ENCODE measurements at places on chromosomes 6 and 20. TPM values are rescaled to one million over a fixed set of nuclear protein-coding genes. Genes with fewer than 3 reads are reported as not detected.

GRCh38 chr6:129890164-129890563 is 29.0 kb upstream of the TMEM244 start:
- no peak for DNase-seq

DNA sequence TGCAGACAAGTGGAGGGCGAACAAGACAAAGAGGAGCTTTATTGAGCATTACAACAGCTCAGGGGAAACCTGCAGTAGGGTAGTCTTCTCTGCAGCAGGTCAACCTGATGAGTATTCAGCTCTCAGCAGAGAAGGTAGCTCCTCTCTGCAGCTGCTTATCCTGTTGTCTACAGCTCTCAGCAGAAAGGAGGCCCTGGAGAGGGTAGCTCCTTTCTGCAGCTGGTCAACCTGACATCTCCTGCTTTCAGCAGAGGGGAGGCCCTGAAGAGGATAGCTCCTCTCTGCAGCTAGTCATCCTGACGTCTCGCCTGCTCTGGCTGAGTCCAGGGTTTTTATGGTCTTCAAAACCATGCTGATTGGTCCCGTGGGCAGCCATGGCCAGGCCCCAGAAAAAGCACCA is 113.6 kb downstream of the CD24 start:
- no peak for DNase-seq

Gene MAS1
- under 0.01 TPM for polyA plus RNA-seq

Gene THBS2
- 1.2 TPM for polyA plus RNA-seq

GRCh38 chr6:108874470-108875160 is 26.4 kb downstream of the ARMC2 start:
- DNase-seq: no peak

Gene CLVS2
- polyA plus RNA-seq: not detected

Gene NOTCH4
- 20.3 TPM for polyA plus RNA-seq

GRCh38 chr6:84408028-84408427 is 180.6 kb upstream of the CEP162 start:
- no peak for DNase-seq

Gene BTN1A1
- polyA plus RNA-seq: 0.58 TPM

DNA sequence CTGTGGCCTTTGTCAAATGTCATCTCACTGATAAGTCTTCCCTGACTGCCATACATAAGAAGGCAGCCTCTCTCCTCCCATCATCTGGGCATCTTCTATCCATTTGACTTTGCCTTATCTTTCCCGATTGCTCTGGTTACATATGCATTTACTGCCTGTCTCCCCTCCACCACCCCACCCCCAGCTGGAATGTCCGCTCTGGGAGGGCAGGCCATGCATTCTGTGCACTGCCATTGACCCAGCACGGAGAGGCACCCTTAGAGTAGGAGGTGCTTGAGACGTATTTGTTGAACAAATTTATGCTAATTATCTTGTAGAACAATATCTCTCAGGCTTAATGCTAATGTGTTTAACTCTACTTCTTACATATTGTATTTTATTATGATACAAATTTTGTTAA is 183.9 kb upstream of the HDAC2 start:
- no peak for DNase-seq
